CMK (cell line): ENCODE measurements at places on chromosomes 1 and 21.

GRCh38 chr1:9658199-9658598 lies 6.7 kb downstream of the PIK3CD start:
- no peak for DNase-seq

DNA sequence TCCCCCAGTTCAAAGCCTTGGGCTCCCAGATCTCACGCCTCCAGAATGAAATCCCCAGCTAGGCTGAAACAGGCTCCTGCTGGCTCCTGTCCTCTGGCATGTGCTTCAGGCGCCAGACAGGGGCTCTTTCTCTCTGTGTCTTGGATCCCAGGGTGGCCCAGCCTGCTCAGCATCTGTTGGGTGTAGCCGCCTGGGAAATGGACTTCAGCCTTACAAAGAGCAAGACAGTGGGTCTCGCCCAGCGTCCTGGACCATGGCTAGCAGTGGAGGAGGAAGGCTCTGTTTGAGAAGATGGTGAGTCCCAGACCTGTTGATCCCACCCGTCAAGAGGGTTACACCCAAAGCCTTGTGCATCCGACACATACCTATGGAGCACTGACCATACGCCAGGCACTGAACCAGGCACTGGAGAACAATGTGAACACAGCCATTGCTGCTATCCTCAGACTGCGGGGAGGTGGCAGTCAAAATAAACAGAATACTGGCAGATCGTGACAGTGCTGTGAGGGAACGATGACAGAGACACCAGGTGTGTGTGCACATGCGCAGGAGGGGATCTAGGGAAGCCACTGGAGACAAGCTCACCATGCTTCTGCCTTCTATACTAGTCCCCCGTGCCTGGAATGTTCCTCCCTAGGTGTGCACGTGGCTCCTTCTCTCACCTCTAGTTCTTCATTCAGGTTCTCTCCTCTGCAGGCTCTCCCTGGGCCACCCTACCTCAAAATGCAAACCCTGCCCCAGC lies 93.0 kb upstream of the GCLM start:
- no peak for DNase-seq

DNA sequence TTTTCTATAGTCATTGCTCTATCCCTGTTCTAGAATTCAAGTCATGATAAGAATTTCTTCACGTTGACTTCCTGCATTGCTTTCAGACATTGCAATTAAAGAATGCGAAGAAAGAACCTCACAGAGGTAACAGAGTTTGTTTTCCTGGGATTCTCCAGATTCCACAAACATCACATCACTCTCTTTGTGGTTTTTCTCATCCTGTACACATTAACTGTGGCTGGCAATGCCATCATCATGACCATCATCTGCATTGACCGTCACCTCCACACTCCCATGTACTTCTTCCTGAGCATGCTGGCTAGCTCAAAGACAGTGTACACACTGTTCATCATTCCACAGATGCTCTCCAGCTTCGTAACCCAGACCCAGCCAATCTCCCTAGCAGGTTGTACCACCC lies 10.6 kb downstream of the APCS start:
- no peak for DNase-seq

- no peak for DNase-seq
These were observed 48.5 kb downstream of the PIGK start for GRCh38 chr1:77170687-77171086.
